HFFc6 (cell line): ENCODE measurements at places on chromosomes 3 and 15.

DNA sequence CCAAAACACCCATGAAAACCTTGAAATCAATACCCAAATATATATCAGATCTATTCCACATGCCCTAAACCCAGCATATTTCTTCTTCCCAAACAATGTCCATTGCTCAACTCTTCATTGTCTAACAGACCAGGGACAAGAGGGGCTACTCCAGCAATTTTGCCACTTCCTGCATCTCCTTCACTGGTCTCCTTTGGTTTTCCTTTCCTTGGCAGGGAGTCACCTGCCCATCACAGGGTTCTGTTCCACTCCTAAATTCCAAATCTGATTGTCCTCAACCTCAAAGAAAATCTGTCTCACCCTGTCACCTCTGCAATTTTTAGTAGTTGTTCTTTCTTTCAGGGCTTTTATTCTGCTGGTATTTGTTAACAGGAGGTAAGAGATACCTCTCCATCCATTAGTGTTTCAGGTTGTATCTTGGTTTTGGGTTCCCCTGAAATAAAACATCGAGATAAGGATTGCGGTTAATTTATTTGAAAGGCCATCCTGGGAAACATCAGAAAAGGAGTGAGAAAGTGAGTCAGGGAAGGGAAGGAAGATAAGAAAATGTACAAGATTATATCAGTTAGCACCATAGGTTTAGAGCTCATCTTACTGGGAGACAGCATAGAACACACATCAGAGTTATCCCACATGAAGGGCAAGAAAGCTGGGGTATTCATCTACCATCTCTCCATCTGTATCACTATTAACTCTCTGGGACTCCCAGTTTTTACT lies 13.6 kb downstream of the ZBED2 start:
- no peaks in the 10 kb centered on the region; the same call in none of the 2 replicates for H3K27me3 ChIP-seq
- H3K36me3 ChIP-seq, result peaks cover 14% of the 10 kb centered on the region
- H3K4me3 ChIP-seq, result peak overlapping the region; percentile 18
- no peak for DNase-seq
- H3K4me1 ChIP-seq, result peaks cover 85% of the 10 kb centered on the region

GRCh38 chr3:66723231-66723630 lies 222.4 kb upstream of the LRIG1 start:
- H3K4me3 ChIP-seq, result no peak overlapping the region
- no peak overlapping the region for H3K27ac ChIP-seq
- no peak for DNase-seq
- no peaks in the 10 kb centered on the region for H3K36me3 ChIP-seq
- peaks cover 16% of the 10 kb centered on the region for H3K4me1 ChIP-seq

- no peak overlapping the region for H3K27ac ChIP-seq
- H3K27me3 ChIP-seq, result peaks cover 16% of the 10 kb centered on the region
- no peak overlapping the region for H3K4me3 ChIP-seq
- H3K4me1 ChIP-seq, result peaks cover 19% of the 10 kb centered on the region
Observed at GRCh38 chr15:72278737-72279136, 6.4 kb upstream of the PARP6 start.

- no peak overlapping the region for H3K4me3 ChIP-seq
- no peaks in the 10 kb centered on the region for H3K36me3 ChIP-seq
- no peak for DNase-seq
- no peaks in the 10 kb centered on the region for H3K4me1 ChIP-seq
- H3K27me3 ChIP-seq, result no peaks in the 10 kb centered on the region
Observed at GRCh38 chr3:89250742-89251141, 143.3 kb downstream of the EPHA3 start.

- H3K27me3 ChIP-seq, result no peaks in the 10 kb centered on the region; the same call in 1 of the 2 replicates
- no peak for DNase-seq
- H3K27ac ChIP-seq, result no peak overlapping the region
- H3K36me3 ChIP-seq, result no peaks in the 10 kb centered on the region
- no peak overlapping the region for H3K4me3 ChIP-seq
Observed at GRCh38 chr3:187021748-187022402, 91.5 kb downstream of the ST6GAL1 start.

DNA sequence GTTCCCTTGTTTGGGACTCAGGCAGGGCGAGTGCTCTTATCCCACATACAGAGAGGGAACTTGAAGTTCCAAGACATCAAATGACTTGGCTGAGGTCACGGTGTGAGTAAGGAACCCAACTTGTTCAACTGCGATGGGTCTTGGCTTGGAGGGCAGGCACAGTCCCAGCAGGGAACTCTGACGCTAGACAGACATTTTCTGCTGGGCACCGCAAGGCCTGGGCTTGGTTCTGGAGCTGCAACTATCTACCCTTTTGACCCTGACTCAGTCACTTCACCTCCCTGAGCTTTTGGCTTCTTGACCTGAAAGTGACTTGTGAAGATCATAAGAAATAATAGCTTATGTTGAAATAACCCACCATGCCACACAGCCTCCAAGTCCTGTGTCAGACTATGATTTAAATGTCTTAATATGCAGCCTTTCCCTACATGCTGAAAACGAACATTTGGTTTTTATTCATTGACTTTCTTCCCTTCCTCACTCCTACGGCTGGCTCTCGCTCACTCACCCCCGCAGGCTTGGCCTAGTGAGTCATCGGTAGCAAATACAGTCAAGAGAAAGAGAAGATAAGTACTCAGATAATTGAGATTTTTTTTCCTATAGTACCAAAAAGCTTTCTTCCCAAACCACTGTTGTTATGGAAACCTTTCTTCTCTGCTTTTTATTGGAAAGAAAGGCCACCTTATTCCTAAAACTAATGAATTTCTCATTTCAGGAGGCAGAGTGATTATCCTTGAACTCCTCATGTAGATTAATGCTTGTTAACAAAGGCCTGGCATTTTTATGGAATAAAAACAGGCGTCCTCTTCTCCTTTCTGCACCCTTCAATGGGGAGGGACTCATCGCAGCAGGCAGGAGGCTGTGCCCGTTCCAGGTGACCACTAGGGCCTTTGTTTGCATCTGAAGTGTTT lies 178.4 kb downstream of the ATP10A start:
- H3K36me3 ChIP-seq, result peaks cover 42% of the 10 kb centered on the region
- peak; percentile 85 for DNase-seq
- H3K4me1 ChIP-seq, result peaks cover 32% of the 10 kb centered on the region
- no peaks in the 10 kb centered on the region; the same call in 1 of the 2 replicates for H3K27me3 ChIP-seq

- no peak overlapping the region for H3K27ac ChIP-seq
- no peaks in the 10 kb centered on the region for H3K36me3 ChIP-seq
- no peak for DNase-seq
- peaks cover 5% of the 10 kb centered on the region; the same call in 1 of the 2 replicates for H3K27me3 ChIP-seq
- H3K4me3 ChIP-seq, result no peak overlapping the region
Observed at GRCh38 chr15:79492065-79492464, 59.9 kb downstream of the MINAR1 start.

- peaks cover 16% of the 10 kb centered on the region for H3K27me3 ChIP-seq
- no peak overlapping the region for H3K4me3 ChIP-seq
- no peaks in the 10 kb centered on the region for H3K36me3 ChIP-seq
- H3K27ac ChIP-seq, result no peak overlapping the region
- DNase-seq, result no peak
- peaks cover 27% of the 10 kb centered on the region for H3K4me1 ChIP-seq
Observed at GRCh38 chr15:73796331-73796831, 43.2 kb upstream of the INSYN1 start.

DNA sequence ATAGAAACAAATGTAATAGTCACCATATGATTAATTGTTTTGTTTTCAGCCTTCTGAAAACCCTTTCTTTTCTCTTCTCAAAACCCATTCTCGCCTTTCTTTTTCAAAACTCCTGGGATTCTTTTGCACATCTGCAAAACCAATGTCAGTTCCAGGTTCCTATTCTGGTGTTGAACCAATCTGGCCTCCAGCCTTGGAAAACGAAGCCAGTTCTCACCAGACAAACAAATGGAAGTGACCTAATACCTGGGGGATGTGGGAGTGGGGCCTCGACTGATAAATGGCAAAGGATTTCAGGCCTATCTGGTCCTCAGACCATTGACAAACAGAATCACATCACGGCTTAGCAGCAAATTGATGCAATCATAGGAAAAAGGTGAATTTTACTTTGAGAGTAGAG lies 73.0 kb downstream of the COL8A1 start:
- H3K27ac ChIP-seq, result no peak overlapping the region
- H3K36me3 ChIP-seq, result peaks cover 7% of the 10 kb centered on the region; the same call in 1 of the 2 replicates
- no peaks in the 10 kb centered on the region; the same call in 1 of the 2 replicates for H3K27me3 ChIP-seq
- no peak overlapping the region for H3K4me3 ChIP-seq
- peaks cover 15% of the 10 kb centered on the region for H3K4me1 ChIP-seq
- DNase-seq, result no peak
